ENCODE measurements at places on chromosomes 11 and 22.

- peaks cover 44% of the 10 kb centered on the region for H3K4me1 ChIP-seq
- H3K36me3 ChIP-seq, result peaks cover 12% of the 10 kb centered on the region
- H3K27me3 ChIP-seq, result no peaks in the 10 kb centered on the region
- no peak for DNase-seq
Measured at GRCh38 chr11:65578134-65578533, 2.3 kb downstream of the EHBP1L1 start.

DNA sequence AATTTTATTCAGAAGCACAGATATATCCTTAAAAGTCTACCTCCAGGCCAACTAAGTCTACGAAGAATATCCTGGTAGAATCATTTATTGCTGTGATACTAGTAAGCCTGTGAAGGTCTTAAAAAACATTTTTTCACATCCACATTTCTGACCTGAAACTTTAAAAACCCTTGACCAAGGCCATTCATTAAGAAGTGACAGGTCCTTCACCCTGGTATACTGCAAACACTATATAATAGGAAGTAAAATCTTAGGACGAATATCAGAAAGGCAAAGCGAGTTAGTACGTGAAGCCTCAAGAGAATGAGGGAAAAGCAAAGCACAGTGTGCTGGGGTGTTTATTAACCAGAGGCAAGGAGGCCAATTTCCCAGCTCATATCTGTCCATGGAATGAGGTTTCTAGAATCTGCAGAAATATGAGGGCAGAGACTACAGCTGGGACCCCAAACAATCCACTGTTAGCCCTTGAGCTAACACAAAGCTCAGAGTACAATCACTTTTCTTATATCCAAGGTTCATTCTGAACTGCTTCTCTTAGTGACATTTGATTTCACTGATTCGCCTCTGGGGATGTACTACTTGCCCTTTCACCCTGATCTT lies 71.0 kb downstream of the AMBRA1 start:
- H3K4me3 ChIP-seq, result no peak overlapping the region
- no peaks in the 10 kb centered on the region for H3K27me3 ChIP-seq
- H3K27ac ChIP-seq, result no peak overlapping the region
- peaks cover 21% of the 10 kb centered on the region for H3K4me1 ChIP-seq

- H3K27ac ChIP-seq, result no peak overlapping the region
- H3K36me3 ChIP-seq, result no peaks in the 10 kb centered on the region
- no peak overlapping the region for H3K4me3 ChIP-seq
- H3K4me1 ChIP-seq, result peaks cover 30% of the 10 kb centered on the region
- peaks cover 24% of the 10 kb centered on the region for H3K27me3 ChIP-seq
Measured at GRCh38 chr22:50734986-50735738, 2.8 kb upstream of the ACR start.

GRCh38 chr11:27701355-27702105 lies 1.3 kb upstream of the BDNF start:
- H3K4me3 ChIP-seq, result peak overlapping the region; percentile 63
- DNase-seq, result peak; percentile 29
- peaks cover 11% of the 10 kb centered on the region for H3K4me1 ChIP-seq
- no peak overlapping the region for H3K27ac ChIP-seq
- peaks cover 54% of the 10 kb centered on the region for H3K27me3 ChIP-seq

DNA sequence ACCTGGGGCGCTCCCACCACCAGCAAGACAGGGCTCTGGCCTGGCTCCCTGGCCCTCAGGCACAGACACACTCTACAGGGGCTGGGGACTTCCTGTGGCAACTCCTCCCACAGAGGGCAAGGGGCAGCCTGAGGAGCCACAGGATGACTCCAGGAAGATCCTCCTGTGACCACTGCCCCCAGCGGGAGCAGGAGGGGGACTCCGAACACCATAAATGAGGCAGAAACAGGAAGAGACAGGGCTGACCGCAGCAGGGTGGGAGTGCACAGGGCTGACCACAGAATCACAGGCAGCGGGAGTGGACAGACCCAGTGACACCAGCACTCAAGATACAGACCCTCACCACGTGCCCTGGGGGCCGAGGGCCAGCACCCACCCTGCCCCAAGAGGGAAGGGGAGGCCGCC lies 10.8 kb downstream of the ARAP1 start:
- peak overlapping the region; percentile 98 for H3K27ac ChIP-seq
- no peak for DNase-seq
- H3K27me3 ChIP-seq, result no peaks in the 10 kb centered on the region
- peaks cover 18% of the 10 kb centered on the region for H3K4me1 ChIP-seq
- H3K36me3 ChIP-seq, result no peaks in the 10 kb centered on the region

All from heart right ventricle (tissue), 16 donors.